Astrocyte of the spinal cord (primary cell): ENCODE measurements at places on chromosomes 1 and 21.
A peak's percentile ranks its signal among the peaks of the same experiment; 100 is the strongest.

- no peak for DNase-seq
These were observed 83.9 kb downstream of the PCNX2 start for GRCh38 chr1:233211595-233211994.

GRCh38 chr1:223030871-223031400 is 112.1 kb downstream of the TLR5 start:
- DNase-seq = no peak

DNA sequence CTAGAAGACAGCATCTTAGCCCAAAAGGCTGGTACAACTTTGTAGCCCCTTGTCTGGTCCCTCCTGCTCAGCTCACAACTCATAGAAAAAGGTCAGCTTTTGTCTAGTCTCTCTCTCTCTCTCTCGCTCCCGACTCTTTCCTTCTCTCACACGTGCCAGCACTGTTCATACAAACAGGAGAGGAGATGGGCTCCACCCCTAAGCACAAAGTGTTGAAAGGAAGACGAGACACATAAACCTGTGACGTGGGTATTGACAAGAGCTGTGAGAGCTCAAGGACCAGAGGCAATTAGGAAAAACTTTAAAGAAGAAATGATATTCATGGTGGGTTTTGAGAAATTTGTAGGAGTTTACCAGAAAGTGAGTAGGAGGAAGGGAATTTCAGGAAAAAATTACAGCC is 23.6 kb upstream of the KCNC4 start:
- DNase-seq = no peak

- no peak for DNase-seq
These were observed 29.7 kb upstream of the TRABD2B start for GRCh38 chr1:48026701-48027532.

DNA sequence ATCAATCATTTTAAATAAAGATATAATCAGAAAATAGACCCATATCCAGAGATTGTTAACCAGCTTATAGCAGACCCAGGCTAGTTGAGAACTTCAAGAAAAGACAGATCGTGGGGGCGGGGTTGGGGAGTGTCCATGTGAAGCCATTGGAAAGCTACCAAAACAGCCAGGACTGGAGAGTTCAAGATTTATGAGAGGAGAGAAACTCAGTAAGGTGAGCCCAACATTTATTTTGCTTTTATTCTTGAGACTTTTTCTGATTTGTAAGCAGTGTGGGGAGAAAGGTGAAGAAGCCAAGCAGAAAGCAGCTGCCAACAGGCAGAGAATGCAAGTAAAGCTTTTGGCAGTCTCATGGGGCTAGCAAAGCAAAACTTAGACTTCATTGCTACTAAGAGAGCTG is 179.9 kb downstream of the VPS13D start:
- DNase-seq = peak; percentile 22
